ENCODE measurements at places on chromosomes 12 and 14.
A peak's percentile ranks its signal among the peaks of the same experiment; 100 is the strongest.

DNA sequence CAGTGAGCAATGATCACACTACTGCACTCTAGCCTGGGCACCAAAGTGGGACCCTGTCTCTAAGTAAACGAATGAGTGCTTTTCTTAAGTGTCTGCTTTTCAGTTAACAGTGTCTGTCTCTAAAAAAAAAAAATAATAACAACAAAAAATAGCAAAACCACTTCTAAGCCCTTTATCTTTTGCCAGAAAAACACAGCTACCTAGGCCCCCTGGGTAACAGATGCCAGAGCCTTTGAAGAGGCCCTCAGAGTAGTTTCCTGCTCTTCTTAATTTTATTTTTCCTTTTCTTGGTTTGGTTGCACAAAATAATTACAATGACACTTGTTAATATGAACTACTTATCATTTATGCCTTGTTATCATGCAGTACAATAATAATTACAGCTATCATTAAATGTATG is 32.8 kb upstream of the RAP1B start:
- DNase-seq: no peak

DNA sequence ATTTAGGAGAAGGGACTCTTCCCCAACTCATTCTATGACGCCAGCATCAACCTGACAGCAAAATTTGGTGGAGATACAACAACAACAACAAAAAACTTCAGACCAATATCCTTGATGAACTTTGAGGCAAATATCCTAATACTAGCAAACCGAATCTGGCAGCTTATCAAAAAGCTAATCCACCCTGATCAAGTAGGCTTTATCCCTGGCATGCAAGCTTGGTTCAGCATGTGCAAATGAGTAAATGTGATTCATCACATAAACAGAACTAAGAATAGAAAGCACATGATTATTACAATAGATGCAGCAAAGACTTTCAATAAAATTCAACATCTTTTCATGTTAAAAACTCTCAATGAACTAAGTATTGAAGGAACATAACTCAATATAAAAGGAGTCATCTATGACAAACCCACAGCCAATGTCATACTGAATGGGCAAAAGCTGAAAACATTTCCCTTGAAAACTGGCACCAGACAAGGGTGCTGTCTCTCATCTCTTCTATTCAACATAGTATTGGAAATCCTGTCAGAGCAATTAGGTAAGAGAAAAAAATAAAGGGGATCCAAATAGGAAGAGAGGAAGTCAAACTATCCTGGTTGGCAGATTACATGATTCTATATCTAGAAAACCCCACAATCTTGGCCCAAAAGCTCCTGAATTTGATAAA is 233.3 kb downstream of the CCDC59 start:
- DNase-seq: peak; percentile 21

- DNase-seq: no peak
Measured at GRCh38 chr14:74526854-74527585, 33.5 kb downstream of the ISCA2 start.

DNA sequence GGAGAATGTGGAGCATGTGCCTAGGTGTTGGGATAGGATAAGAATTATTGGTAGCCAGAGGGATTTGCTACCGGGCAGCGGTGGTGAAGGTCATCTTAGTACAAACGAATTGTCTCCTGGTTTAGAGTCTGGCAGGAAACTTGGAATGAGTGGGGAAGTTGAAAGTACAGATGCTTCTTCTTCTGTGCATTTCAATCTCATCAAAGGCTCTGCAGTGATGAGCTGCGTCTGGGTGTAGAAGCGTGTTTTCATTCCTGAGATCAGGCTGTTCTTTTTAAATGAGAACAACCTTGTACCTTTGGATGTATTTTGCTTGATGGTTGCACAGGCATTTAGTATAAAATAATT is 2.1 kb downstream of the WNK1 start:
- DNase-seq: no peak

GRCh38 chr12:41739066-41739465 is 405.6 kb downstream of the GXYLT1 start:
- DNase-seq: no peak

DNA sequence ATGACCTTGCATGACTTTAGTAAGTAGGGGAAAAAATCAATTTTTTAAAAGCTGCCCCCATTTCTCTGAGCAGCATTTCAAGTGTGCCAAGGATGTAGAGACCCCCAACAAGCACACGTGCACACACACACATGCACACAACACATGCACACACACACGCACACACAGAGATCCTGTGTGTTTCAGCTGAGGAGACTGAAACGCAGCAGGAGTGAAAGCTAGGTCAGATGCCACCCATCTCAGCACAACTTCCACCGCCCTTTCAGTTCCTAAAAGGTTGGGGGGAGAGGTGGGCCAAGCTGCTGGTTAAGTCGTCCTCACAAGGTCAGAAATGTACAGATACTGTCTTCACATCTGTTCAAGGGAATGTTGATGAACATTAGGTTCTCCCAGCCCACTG is 13.9 kb downstream of the MYL2 start:
- DNase-seq: no peak

GRCh38 chr14:92501891-92502351 is 11.7 kb upstream of the RIN3 start:
- DNase-seq: no peak

DNA sequence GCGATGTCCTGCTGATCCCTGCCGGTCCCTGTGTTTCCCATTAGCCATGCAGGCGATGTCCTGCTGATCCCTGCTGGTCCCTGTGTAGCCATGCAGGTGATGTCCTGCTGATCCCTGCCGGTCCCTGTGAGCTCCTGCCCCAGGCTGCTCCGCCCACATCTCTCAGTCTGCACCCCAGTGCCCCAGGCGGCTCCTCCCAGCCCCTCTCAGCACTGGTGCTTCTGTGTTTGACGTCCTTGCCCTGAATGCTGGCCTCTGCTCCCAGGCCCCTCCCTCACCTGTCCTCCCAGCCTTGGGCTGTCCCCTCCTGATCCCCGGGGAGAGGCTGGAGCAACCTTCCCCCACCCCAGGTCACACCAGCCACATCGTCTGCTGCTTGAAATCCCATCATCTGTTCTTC is 41.4 kb upstream of the TEX22 start:
- no peak for DNase-seq

DNA sequence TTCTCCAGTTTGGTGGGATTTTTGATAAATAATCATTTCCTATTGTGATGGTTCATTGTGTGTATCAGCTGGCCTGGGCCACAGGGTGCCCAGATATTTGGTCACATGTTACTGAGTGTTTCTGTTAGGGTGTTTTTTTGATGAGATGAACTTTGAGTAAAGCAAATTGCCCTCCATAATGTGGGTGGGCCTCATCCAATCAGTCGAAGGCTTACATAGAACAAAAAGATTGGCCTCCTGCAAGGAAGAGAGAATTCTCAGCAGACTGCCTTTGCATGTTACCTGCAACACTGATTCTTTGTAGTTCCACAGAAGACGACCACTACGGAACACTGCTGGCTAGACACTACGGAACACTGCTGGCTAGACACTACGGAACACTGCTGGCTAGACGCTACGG is 441.6 kb downstream of the GLT1D1 start:
- DNase-seq: no peak

DNA sequence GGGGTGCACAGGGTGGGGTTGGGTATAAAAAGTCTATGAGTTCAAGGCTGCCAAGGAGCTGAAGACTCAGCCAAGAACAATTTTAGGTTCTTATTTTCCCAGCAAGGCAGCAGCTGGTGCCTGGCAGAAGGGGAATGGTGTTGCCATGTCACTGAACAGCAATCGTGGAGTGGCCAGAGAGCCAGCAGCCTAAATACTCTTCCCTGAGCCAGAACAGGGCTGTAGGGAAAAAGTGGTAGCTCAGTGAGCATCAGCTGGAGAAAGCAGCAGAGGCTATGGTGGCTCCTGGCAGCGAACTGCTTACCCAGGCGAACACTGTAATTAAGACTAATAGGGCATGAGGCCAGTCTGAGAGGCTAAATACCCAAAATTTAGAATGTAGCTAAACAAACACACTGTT is 334.9 kb downstream of the RMST start:
- no peak for DNase-seq

GRCh38 chr12:101870925-101871324 is 6.5 kb upstream of the DRAM1 start:
- DNase-seq: no peak

GRCh38 chr12:118238888-118239287 is 103.0 kb downstream of the PEBP1 start:
- DNase-seq: no peak
